Vagina (tissue), 2 donors: ENCODE measurements at places on chromosomes 13 and 19. TPM values are rescaled to one million over a fixed set of nuclear protein-coding genes. Genes with fewer than 3 reads are reported as not detected.

The ALDH16A1 gene
- total RNA-seq = 29.5 TPM

The TUBA3C gene
- not detected for total RNA-seq

DNA sequence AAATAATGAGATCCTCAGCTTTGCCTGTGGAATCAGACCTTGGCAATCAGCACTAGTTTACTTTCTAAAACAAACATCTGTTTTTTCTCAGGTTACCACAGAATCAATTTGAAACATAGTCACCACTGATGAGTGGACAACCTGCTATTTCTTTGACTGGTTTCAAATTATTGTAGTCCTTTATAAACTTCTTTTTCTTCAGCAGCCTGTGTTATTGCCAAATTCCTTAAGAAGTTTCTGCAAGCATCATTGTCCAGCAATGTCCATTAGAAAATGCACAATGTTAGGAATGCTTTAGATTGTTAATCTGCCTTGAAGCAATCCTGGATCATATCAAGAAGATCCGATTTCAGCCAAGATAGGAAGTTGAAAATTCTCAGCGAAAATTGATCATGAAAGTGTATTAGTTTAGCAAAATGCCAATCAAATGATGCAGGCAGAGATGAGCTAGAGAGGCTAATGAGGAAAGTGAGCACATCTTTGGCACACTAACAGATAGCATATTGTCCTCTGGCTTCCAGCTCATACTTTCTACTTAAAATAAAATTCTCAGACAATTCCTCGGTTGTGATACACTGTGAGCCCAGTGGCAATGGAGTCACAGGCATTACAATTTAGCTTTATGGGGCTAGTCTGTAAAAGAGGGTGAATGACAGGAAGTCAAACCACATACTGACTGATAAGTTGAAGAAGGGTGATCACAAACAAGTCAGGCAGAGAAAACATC is 270.6 kb downstream of the SLITRK6 start:
- no peaks in the 10 kb centered on the region for H3K4me1 ChIP-seq
- no peak for DNase-seq
- H3K27me3 ChIP-seq = no peaks in the 10 kb centered on the region
- H3K27ac ChIP-seq = no peak overlapping the region

GRCh38 chr13:50344717-50345116 is 329.5 kb downstream of the KCNRG start:
- DNase-seq = no peak
- no peaks in the 10 kb centered on the region for H3K27me3 ChIP-seq
- H3K27ac ChIP-seq = no peak overlapping the region
- no peaks in the 10 kb centered on the region for H3K4me1 ChIP-seq
- no peaks in the 10 kb centered on the region for H3K36me3 ChIP-seq

The NOSIP gene
- 72.2 TPM for total RNA-seq

DNA sequence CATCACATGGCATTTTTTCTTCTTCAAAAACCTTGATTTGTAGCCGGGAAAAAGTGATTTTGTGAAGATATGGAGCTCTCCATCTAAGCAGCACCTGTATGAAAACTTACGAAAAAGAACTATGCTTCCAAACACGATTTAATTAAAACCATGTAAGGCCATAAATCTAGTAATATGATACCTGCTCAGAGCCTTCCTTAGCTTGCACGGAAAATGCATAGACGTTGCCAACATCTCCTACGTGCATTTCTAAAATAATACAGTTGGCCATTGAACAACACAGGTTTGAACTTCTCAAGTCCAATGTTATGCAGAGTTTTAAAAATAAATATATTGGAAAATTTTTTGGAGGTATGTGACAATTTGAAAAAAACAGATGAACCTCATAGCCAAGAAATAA is 59.1 kb upstream of the RNF113B start:
- H3K27me3 ChIP-seq = no peaks in the 10 kb centered on the region
- no peak overlapping the region for H3K27ac ChIP-seq
- peaks cover 5% of the 10 kb centered on the region for H3K4me1 ChIP-seq
- DNase-seq = no peak
- no peak overlapping the region for H3K4me3 ChIP-seq

The PRKCSH gene
- total RNA-seq = 79.1 TPM

The CCL25 gene
- not detected for total RNA-seq

The CHST8 gene
- 3.2 TPM for total RNA-seq

The ZNF586 gene
- total RNA-seq = 24.3 TPM

DNA sequence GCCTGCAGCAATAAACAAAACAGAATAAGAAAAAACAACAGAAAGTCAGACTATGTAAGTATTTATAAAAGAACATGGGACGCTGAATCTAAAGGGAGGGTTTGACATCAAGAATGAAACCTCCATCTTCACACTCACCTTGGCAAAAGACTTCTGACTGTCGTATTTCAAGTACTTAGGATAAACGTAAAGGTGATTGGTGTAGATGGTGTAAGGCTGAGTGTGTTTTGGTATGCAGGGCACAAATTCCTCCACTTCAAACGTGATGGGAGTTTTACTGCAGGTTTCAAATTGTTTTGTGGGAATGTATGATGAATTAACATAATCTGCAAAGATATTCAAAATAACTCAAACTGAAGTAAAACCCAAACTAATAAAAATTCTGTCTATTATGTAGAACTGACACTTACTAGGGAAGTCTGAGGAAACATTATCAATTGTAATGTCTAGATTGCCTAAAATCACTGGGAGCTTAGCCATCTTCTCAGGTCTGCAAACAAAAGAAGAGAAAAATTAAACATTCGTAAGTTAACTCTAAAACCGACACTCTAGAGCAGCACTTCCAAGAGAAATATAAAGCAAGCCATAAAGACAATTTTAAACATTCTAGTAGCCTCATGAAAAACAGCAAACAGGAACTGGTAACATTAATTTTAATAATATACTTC is 89.5 kb downstream of the DOCK9 start:
- no peak for DNase-seq
- H3K4me1 ChIP-seq = peaks cover 17% of the 10 kb centered on the region
- no peak overlapping the region for H3K27ac ChIP-seq
- H3K36me3 ChIP-seq = no peaks in the 10 kb centered on the region
- no peaks in the 10 kb centered on the region for H3K27me3 ChIP-seq

The FUT1 gene
- total RNA-seq = 6.4 TPM
